CD4-positive, alpha-beta T cell treated with Interleukin-17A for 4 hours (primary cell): ENCODE measurements at places on chromosomes 11 and 22.
A peak's percentile ranks its signal among the peaks of the same experiment; 100 is the strongest.

GRCh38 chr11:66868726-66869566 lies 12.1 kb downstream of the LRFN4 start:
- peak; percentile 83 for DNase-seq

GRCh38 chr22:37880668-37881440 lies 25.2 kb upstream of the MICALL1 start:
- DNase-seq, result no peak

DNA sequence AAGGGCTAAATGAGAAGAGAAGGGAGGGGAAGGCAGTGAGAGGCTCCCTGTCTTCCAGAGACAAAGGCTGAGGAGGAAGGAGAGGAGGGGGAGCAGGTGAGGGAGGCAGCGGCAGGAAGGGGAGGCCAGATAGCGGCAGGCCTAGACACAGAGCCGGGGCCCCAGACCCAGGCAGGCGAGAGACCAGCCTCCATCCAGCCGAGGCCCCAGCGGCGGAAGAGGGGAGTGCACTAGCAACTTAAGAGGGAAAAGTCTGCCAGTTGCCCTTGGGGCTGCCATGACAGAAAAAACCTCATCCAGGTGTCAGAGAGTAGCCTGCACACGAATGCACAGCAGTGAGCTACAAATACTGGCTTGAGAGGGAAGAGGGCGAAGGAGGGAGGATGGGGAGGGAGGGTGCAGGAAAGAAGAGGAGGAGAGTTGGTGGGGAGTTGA lies 46.7 kb downstream of the IGLL1 start:
- peak; percentile 18 for DNase-seq

DNA sequence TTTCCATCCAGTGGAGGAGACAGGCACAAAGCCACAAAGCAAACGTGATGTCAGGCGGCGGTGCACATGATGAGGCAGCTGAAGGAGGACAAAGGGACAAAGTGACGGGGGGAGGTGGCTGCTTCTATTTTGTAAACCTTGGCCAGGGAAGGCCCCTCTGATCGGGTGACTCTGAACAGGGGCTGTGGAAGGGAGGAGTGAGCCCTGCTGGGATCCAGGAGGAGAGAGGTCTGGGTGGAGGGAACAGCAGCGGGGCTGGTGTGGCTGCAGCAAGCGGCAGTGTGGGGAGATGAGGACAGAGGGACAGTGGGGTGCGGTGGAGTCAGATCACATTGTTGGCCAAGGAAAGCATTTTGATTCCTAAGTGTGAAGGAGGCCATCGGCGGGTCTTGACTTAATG lies 36.7 kb downstream of the SHISAL1 start:
- DNase-seq, result no peak

- no peak for DNase-seq
Measured at GRCh38 chr11:130165601-130166456, 6.2 kb downstream of the ST14 start.
